Immature natural killer cell (primary cell): ENCODE measurements at places on chromosomes 11 and 22. TPM values are rescaled to one million over a fixed set of nuclear protein-coding genes. Genes with fewer than 3 reads are reported as not detected.

The CASP1 gene
- polyA plus RNA-seq: 107 TPM

- H3K36me3 ChIP-seq: no peaks in the 10 kb centered on the region
- no peak for DNase-seq
- H3K27ac ChIP-seq: no peak overlapping the region
These were observed 103.7 kb downstream of the LRRC32 start for GRCh38 chr11:76566811-76567210.

DNA sequence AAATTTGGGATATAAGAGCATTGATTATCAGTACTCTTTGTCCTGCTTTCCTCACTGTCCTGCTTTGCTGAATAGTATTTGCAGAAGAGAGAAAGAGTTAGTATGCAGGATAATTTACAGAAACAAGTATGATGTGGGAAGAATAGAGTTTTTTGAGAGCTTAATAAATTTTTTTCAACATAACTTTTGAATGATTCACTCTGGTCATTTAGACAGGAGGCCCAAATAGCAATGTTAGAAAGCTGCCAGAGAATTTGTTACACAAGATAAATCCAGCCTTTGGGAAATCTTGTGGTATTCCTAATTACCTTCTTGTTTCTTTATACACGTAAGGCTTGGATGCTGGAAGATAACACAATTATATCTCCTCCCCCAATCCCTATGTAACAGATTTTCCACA is 484.6 kb downstream of the CNTN5 start:
- no peak overlapping the region for H3K27ac ChIP-seq
- DNase-seq: no peak
- H3K4me3 ChIP-seq: no peak overlapping the region

- H3K27ac ChIP-seq: no peak overlapping the region
- no peak for DNase-seq
- no peaks in the 10 kb centered on the region for H3K27me3 ChIP-seq
- H3K36me3 ChIP-seq: no peaks in the 10 kb centered on the region
- H3K4me3 ChIP-seq: no peak overlapping the region
These were observed 714.4 kb downstream of the METTL15 start for GRCh38 chr11:28822576-28822975.

- no peaks in the 10 kb centered on the region for H3K36me3 ChIP-seq
- no peak for DNase-seq
These were observed 1127.4 kb upstream of the CCDC90B start for GRCh38 chr11:84413549-84413948.

The SNX32 gene
- 0.30 TPM for polyA plus RNA-seq

DNA sequence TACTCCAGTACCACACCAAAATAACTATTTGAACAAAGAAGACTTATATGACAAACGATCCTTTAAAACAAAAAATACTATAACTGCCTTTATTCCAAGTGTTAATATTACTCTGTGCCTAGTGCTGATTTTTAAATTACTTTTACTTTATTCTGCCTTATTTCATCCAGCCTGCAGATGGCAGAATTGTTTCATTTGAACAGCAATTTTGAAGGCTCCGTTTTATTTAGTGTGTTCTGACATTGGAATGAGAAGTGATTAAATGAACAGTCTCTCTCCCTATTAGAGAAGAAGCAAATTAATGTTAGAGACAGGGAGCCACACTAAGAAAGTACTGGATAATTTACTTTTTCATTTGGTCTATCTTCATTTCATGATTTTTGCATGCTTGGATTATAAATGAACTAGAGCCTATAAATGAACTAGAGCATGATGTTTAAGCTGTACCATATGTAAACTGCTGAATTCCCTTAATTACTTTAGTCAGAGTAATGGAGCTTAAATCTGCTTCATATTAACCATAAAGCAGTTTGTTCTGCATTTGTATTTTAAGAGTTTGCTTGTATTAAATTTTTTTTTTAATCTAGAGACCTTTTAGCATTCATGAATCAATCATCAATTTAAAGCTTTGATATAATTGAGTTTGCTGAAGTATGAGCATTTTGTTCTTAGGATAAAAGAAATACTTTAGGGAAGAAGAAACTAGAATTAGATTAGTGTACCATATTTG is 9.8 kb downstream of the PDHX start:
- H3K27me3 ChIP-seq: no peaks in the 10 kb centered on the region
- H3K27ac ChIP-seq: no peak overlapping the region
- no peak overlapping the region for H3K4me3 ChIP-seq

DNA sequence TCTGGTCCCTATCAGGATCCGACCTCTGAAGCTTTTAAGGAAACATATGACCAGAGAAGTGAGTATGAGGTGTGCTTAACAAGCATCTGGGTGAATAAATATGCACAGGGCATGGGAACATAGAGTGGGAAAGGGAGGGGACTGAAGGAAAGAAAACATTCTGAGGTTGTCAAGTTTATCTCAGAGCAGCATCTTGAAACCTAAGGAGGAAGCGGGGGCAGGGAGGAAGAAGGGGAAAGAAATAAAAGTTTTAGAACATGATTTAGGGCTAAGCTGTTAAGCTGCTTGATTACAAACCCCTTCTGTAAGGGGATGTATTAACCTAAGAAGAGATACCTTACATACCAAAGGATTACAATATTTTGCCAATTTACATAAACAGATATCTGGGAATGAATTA is 24.0 kb upstream of the SC5D start:
- no peaks in the 10 kb centered on the region for H3K36me3 ChIP-seq
- DNase-seq: no peak
- no peak overlapping the region for H3K27ac ChIP-seq

GRCh38 chr22:22576244-22576988 is 17.4 kb upstream of the PRAME start:
- H3K27ac ChIP-seq: no peak overlapping the region
- DNase-seq: no peak
- H3K4me1 ChIP-seq: no peaks in the 10 kb centered on the region
- no peak overlapping the region for H3K4me3 ChIP-seq
- H3K36me3 ChIP-seq: no peaks in the 10 kb centered on the region

GRCh38 chr11:85094795-85095194 is 532.3 kb downstream of the DLG2 start:
- no peaks in the 10 kb centered on the region for H3K4me1 ChIP-seq
- H3K4me3 ChIP-seq: no peak overlapping the region
- DNase-seq: no peak
- no peaks in the 10 kb centered on the region for H3K27me3 ChIP-seq

The MYO7A gene
- 0.45 TPM for polyA plus RNA-seq

The TPBGL gene
- polyA plus RNA-seq: not detected

DNA sequence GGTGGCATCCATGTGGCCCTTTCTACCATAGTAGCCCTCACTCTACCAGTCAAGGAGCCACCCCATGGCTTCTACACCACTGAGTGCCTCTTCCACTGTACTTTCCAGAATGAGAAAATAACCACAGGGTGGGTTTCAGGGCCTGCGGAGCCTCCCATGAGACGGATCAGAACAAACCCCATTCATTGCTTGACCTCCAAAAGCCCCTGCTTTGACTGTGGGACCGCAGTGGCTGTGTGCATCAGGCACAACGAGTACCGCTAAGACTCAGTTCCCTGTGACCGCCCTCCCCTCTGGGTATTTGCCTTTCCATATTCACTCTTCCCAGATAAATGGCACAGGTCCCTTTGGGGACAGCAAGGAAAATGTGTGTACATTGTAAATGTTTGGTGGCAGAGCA is 11.5 kb upstream of the MRGPRF start:
- H3K4me1 ChIP-seq: no peaks in the 10 kb centered on the region
- H3K27me3 ChIP-seq: peaks cover 7% of the 10 kb centered on the region
- DNase-seq: no peak
- H3K36me3 ChIP-seq: no peaks in the 10 kb centered on the region
- no peak overlapping the region for H3K4me3 ChIP-seq
- no peak overlapping the region for H3K27ac ChIP-seq

GRCh38 chr22:24460418-24461089 is 33.2 kb downstream of the ADORA2A start:
- no peaks in the 10 kb centered on the region for H3K4me1 ChIP-seq
- no peak overlapping the region for H3K27ac ChIP-seq
- no peaks in the 10 kb centered on the region for H3K27me3 ChIP-seq
- DNase-seq: no peak
- no peak overlapping the region for H3K4me3 ChIP-seq
- H3K36me3 ChIP-seq: no peaks in the 10 kb centered on the region

- peak overlapping the region; percentile 65 for H3K4me3 ChIP-seq
- H3K27ac ChIP-seq: no peak overlapping the region
- no peak for DNase-seq
- peaks cover 33% of the 10 kb centered on the region for H3K27me3 ChIP-seq
- H3K4me1 ChIP-seq: peaks cover 18% of the 10 kb centered on the region
These were observed 529 bp upstream of the CCND1 start for GRCh38 chr11:69640260-69640994.

DNA sequence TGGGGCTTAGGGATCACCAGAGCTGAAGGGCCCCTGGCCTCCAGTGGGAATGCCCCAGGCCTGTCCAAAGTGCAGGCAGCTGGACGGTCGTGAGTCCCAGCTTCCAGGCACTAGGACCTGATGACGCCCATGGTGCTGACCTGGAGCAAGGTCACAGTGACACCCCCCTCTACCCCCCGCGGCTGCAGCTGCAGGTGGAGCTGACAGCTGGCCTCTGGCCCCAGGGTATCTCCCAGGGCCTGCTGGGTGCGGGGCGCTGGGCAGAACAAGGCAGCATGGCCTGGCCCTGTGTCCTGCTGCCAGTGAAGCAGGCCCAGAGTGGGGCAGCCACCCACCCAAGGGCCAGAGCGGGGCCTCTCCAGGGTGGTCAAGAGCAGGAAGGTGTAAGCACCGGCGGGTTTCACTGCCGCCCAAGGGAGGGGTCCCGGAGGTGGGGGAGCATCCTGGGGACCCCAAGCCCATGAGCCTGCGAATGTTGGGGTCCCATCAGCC is 553 bp upstream of the TCIRG1 start:
- peak overlapping the region; percentile 93 for H3K4me3 ChIP-seq
- H3K4me1 ChIP-seq: peaks cover 46% of the 10 kb centered on the region
- H3K27ac ChIP-seq: peak overlapping the region; percentile 98
- H3K36me3 ChIP-seq: no peaks in the 10 kb centered on the region
- H3K27me3 ChIP-seq: no peaks in the 10 kb centered on the region

The FGF4 gene
- not detected for polyA plus RNA-seq

The OR8I2 gene
- polyA plus RNA-seq: not detected

- peaks cover 8% of the 10 kb centered on the region for H3K4me1 ChIP-seq
- H3K36me3 ChIP-seq: no peaks in the 10 kb centered on the region
- H3K4me3 ChIP-seq: no peak overlapping the region
- no peaks in the 10 kb centered on the region for H3K27me3 ChIP-seq
- H3K27ac ChIP-seq: no peak overlapping the region
- DNase-seq: no peak
These were observed 29.5 kb downstream of the TREH start for GRCh38 chr11:118649941-118650340.

- peak overlapping the region; percentile 10 for H3K4me3 ChIP-seq
- no peaks in the 10 kb centered on the region for H3K27me3 ChIP-seq
- H3K4me1 ChIP-seq: peaks cover 14% of the 10 kb centered on the region
- peak; percentile 60 for DNase-seq
- H3K27ac ChIP-seq: no peak overlapping the region
These were observed 22.7 kb upstream of the GRAMD1B start for GRCh38 chr11:123407130-123407995.

DNA sequence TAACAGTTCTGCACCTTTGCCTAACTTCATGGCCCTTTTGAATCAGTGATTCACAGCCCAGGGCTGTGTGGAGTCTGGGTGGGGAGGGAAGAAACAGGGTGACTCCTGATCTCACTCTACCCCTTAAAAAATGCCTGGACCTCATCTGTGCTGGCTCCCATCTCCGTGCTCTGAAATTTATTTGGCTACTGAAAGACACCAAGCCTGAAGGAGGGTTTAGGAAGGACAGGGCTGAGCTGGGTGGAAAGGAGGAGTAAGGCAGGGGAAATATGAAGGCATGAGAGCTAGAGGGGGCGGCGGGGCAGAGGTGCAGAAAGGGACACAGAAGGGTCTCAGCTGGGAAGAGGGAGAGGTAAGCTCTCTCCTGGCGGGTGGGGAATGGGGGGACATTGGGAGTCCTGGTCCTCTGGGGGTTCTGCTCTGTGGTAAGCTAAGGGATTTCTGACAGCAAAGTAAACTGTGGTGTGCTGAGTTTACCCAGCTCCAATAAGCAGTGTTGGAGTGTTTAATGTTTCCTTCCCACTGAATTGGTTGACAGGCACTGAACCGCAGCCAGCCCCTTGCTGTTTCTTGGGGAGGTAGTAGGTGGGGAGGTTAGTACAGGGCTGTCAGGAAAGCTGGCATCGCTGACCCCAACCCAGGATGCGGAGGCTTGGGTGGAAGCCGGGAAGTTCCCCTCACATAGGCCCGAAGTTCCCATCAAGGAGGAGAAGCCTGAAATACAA is 71.1 kb downstream of the RPUSD4 start:
- H3K4me3 ChIP-seq: no peak overlapping the region
- no peak overlapping the region for H3K27ac ChIP-seq
- no peak for DNase-seq
- peaks cover 1% of the 10 kb centered on the region for H3K27me3 ChIP-seq
- no peaks in the 10 kb centered on the region for H3K36me3 ChIP-seq

The KDM4D gene
- polyA plus RNA-seq: not detected

- H3K4me3 ChIP-seq: no peak overlapping the region
- no peak overlapping the region for H3K27ac ChIP-seq
- H3K27me3 ChIP-seq: no peaks in the 10 kb centered on the region
- DNase-seq: no peak
These were observed 595.1 kb downstream of the NTM start for GRCh38 chr11:131965504-131965903.

DNA sequence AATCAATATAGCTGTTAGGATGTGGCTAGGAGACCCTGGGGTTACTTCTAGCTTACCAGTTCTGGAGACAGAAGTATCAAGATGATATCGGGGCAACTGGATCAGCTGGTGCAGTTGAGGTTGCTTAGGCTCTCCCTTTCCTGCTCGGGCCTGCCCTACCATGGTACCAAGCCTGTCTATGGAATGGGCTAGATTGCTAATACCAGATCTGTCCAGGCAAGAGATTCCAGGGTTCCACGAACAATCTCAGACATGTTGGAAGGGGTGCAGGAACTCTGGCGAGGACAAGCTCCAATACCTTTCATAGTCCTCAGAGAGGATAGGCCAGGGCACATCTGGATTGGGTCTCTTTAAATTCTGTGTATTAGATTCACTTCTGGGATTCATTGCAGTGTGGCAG is 53.8 kb downstream of the ADM start:
- no peaks in the 10 kb centered on the region for H3K36me3 ChIP-seq
- H3K4me3 ChIP-seq: no peak overlapping the region
- H3K27ac ChIP-seq: no peak overlapping the region
- peaks cover 3% of the 10 kb centered on the region for H3K27me3 ChIP-seq

DNA sequence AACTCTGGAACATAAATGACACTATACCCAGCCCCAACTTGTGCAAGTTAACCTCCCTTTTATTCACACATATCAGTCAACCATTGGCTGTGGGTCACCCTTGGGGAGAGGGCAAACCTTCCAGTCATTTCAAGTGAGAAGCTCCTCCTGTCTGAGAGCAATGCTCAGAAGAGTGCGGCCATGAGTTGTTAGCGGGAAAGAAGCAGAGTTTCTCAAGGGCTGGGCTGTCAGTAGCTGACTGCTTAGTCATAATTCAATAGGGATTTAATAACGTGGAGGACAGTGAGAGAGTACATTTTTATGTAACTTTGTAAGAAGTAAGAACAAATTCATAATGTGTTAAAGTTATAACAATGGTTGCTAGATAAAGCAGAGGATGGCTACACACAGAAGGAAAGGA is 5.1 kb downstream of the PATE2 start:
- H3K4me1 ChIP-seq: no peaks in the 10 kb centered on the region
- no peaks in the 10 kb centered on the region for H3K36me3 ChIP-seq
- H3K27ac ChIP-seq: no peak overlapping the region
- H3K27me3 ChIP-seq: no peaks in the 10 kb centered on the region

- DNase-seq: no peak
- H3K36me3 ChIP-seq: no peaks in the 10 kb centered on the region
- H3K27ac ChIP-seq: no peak overlapping the region
- H3K27me3 ChIP-seq: no peaks in the 10 kb centered on the region
- H3K4me3 ChIP-seq: no peak overlapping the region
- H3K4me1 ChIP-seq: no peaks in the 10 kb centered on the region
These were observed 17.5 kb downstream of the CDC45 start for GRCh38 chr22:19497245-19497644.
